ENCODE measurements at places on chromosomes 13 and 19. TPM values are rescaled to one million over a fixed set of nuclear protein-coding genes. Genes with fewer than 3 reads are reported as not detected.
A peak's percentile ranks its signal among the peaks of the same experiment; 100 is the strongest.

Gene ZSCAN1
- 0.98 TPM for polyA plus RNA-seq

Gene TEX101
- 0.19 TPM for polyA plus RNA-seq

Gene SIGLEC10
- polyA plus RNA-seq, result 0.35 TPM

- DNase-seq, result no peak
These were observed 4.6 kb upstream of the UBL3 start for GRCh38 chr13:29855009-29855408.

- no peak for DNase-seq
These were observed 33.2 kb upstream of the PEPD start for GRCh38 chr19:33554821-33555220.

- no peak for DNase-seq
These were observed 29.3 kb downstream of the CBY2 start for GRCh38 chr13:45731455-45731854.

DNA sequence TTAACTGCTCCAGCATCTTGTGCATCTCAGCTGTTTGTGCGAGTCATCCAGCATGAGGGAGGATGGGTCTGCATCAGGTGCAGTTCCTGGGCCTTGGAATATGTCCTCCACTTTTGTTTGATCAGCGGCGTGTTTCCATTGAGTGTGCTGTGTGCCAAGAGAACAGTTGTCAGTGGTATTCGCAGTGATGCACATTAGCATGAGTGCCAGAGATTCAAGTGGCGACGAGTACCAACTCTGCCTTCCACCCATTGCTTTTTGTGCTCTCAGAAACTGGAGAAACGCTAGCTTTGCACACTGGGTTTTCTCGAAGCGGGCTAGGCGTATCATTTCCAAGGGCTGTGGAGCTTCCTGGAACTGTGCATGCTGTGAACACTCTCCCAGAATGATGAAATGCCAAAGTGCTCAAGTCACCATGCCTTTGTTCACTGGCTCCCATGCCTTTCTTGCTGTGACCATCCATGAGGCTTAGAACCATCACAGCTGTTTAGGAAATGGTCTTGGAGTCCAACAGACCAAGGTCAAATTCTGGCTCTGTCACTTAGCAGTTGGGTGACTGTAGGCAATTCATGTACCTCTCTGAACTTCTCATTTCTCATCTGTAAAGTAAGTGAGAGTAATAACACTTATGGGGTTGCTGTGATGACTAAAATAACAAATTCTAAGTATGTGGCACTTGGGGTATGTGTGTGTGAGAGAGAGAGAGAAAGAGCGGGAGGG lies 18.4 kb downstream of the LRCH1 start:
- DNase-seq, result peak; percentile 63

DNA sequence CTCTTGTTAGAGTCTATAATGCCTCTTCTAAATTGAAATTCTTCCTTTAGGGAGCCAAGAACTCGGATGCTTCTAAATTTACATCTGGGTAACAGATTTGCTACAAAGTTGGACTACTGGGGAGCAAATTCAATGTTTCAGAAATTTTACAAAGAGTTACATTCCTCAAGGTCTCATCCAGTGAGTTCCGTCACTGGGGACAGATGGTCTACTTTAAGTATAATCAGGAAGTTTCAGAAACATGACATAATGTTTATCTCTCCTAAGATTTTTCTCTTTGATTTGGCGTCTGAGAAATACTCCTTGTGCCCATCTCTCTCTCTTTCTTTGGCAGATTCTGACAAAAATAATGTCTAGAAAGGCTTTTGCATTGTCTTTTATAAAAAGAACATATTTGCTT lies 81.5 kb upstream of the MBNL2 start:
- DNase-seq, result no peak
